SW480 (cell line): ENCODE measurements at places on chromosomes 13 and 19.

DNA sequence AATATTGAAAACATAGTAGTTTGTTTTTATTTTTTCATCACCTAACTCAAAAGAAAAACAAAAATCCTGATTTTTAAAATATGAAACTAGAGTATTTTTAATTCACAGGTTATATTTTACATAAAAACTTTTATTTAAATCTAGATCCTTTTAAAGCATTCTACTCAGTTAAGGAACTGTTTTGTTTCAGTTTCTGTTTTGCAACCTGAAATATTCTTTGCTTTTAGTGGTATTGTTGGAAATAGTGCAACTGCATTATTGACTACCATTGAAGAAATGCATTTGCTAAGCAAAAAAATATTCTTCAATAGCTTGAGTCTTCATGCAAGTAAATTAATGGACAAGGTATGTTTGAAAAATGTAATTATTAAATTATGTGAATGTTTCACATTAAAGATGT, 43.8 kb downstream of the COG6 start:
- no peak for DNase-seq

- DNase-seq = no peak
These were observed 38.6 kb upstream of the RGCC start for GRCh38 chr13:41418731-41419130.

DNA sequence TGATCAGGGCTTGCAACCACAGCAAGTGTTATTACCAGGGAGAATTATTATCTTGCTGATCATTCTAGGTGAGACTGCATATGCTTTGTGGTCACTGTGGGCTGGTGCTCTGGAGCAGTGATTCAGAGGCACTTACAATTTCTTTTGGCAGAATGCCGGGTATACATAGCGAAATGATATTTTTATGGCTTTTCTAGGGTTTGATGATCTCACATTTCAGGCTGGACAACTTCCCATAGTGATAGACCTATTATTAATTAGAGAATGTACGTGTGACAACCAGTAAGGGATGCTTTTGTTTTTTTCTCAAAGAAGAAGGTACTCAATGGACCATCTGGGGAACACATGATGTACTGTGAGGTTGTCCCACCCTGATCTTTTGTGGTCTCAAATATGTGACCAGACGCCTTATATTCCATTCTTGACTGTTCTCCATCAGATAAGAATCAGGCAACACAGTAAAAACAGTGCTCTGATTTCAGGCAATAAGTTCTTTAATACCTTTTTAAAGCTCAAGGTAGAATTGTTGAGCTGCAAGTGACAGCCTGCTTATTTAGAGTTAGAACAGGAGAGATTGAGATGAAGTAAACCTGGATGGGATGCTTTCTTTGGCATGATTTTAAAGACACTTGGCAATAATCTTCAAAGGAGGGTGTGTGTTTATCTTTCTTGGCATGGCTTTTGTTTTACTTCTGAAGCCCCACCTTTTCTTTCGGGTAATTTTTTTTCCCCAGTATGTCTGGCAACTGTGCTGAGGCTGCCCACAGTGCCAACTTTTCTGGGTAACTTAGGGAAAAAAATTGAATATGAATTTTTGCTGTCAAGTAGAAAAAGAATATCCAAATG, 27.4 kb upstream of the SCEL start:
- DNase-seq = peak; percentile 86

DNA sequence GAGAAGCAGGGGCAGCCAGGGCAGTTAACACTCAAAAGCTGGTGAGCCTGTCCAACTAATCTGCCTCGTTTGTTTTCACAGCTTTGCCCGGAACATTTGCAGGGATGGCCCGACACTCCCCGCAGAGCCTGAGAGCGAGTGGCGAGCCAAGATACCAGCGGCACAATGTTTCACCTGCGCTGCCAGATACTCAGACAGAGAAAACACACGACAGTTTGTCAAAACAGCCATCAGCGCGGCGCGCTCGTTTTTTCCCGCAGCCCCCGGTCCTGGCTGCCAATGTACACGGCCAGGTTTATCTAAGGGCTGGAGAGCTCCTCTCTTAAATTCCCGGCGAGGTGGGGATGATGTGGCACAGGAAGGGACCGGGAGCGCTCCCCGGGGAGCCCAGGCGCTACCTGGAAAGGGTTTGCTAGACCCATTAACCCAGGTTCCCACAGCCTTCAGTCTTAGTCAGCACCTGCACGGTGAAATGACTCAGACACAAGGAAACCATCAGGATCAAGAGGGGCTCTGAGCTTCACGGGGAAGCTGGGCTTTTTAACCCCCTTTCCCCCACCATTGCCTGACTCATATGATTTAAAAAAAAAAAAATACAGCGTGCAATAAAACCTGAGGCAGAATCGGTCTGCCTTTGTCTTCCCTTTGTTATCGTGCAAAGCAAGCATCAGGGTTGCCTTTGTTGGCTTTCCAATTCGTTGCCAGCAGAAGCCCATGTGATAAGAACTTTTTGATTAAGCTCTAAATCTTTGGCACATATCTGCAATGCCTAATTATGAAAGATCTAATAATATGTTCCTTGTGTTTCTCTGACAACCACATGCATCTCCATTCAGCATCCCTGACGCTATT, 186.2 kb downstream of the EFNB2 start:
- DNase-seq = peak; percentile 82

- no peak for DNase-seq
These were observed 40.8 kb downstream of the SLC7A9 start for GRCh38 chr19:32828643-32829344.

- peak; percentile 85 for DNase-seq
These were observed 8.5 kb downstream of the CDX2 start for GRCh38 chr13:27960362-27961226.

DNA sequence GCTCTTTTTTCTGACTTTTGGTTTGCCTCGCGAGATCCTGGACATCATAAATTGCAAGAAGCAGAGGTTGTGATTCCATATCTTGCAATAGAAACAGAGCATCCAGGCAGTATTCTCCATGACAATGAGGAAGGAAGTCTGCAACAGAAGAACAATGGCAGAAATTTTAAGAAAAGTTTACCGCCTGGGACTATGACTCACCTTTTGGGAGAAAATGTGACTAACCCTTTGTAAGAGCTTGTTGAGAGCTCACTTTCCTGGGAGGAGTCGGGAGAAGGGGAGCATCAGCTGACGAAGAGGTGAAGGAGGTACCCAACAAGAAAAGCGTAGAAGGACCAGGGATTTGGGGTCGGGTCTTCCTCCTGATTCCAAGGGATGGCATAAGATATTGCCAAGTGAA, 34.3 kb upstream of the TNFSF11 start:
- DNase-seq = no peak

- DNase-seq = no peak
These were observed 3.3 kb downstream of the ISYNA1 start for GRCh38 chr19:18434411-18435175.

- DNase-seq = peak; percentile 60
These were observed 333.9 kb downstream of the UQCRFS1 start for GRCh38 chr19:28878862-28879566.

DNA sequence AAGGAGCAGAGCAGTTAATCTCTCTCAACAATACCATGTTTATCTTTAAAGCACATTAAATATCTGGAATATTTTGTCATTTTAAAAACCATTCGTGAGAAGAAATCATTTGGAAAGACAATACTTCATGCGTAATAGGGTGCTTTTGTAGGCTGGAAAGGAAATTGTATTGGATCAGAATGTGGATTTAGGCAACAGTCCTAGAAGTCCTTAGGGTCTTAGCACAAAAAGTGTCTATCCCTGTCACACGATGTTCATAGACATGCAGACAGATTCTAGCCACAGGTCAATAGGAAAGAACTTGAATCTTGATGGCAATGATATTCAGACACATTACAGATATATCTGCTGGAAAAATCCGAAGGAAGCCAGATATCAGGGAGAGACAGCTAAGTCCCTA, 156.0 kb downstream of the KCTD12 start:
- DNase-seq = no peak

- no peak for DNase-seq
These were observed 233.4 kb downstream of the KCNRG start for GRCh38 chr13:50248516-50249143.
